ENCODE measurements at places on chromosomes 2 and 18.

DNA sequence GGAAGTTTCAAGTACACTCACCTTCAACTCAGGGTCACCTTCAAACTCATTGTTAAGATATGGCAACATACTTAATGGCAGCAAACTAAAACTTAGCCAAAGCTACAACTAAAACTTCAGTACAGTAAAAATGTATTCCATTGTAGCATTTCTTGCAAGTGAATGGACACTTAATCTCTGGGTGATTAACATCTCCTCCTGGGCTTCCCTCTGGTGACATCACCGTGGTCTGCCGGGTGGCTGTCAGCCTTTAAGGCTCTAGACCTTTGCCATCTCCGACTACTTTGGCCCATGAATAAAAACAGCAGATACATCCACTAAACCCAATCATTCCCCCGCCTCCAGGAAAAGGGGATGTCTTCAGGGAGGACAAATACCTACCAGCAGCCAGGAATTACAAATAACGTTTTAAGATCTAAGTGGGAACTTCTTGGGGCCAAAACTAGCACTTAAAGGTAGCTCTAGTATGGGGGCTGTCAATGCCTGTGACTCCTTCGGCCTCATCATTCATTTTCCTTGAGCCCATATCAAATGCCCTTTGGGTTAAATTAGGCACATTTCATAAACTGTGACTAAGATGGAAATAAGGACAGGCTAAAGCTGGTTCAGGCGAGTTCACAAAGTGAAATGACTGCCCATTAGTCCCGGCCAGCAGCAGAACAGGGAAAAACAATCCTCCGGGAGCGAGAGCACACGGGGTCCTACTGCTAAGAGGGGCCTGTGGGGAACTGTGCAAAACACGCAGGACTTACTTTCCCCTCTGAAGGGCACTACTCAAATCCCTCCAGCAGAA lies 1.1 kb downstream of the TFCP2L1 start:
- no peak for DNase-seq

DNA sequence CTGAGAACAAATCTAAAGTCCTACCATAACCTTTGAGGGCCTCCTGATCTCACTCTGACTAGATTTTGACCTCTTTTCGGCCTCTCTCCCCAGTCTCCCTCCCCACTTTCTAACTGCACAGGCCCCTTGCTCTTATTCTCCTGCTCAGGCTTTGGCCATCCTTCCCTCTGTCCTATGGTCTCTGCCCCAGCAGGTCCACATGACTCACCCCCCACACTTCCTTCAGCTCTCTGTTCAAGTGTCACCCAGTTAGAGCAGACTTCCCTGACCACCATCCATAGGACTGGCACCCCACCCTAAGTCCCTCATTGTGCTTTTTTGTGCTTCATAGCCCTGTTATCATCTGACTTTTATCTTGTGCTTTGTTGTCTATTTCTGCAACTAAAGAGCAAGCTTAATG lies 41.2 kb upstream of the NT5C1B start:
- no peak for DNase-seq

DNA sequence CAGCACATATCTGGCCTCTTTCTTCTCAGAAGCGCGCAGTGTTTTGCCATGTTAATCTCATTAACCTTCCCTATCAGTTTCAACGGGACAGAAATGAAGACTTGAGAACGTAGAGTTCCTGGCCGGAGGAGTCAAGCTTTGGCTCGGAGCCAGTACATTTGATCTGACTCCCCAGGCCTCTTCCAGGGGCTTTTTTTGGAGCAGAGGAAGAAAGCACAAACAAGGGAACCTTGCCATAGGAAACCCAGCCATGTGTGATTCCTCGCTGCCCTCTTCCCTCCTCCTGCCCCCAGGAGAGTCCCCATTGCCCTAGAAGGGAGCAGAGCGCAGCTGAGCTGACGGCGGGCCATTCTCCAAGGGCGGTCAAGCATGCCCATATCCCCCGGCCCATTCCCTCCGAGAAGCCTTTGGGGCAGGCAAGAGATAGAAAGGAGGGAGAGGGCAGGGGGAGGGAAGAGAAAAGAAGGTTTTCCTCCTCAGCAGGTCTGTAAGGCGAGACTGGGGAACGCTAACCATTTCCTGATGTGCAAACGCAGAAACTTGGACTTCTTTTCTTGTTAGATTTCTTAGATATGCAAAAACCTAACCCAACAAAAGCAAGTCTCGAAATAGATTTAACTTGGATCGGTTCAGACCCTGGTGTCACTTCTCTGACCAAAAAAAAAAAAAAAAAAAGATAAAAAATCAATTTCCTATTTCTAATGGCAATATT lies 63.7 kb upstream of the POU3F3 start:
- no peak for DNase-seq

GRCh38 chr2:198106621-198107385 lies 302.4 kb downstream of the PLCL1 start:
- DNase-seq, result no peak

DNA sequence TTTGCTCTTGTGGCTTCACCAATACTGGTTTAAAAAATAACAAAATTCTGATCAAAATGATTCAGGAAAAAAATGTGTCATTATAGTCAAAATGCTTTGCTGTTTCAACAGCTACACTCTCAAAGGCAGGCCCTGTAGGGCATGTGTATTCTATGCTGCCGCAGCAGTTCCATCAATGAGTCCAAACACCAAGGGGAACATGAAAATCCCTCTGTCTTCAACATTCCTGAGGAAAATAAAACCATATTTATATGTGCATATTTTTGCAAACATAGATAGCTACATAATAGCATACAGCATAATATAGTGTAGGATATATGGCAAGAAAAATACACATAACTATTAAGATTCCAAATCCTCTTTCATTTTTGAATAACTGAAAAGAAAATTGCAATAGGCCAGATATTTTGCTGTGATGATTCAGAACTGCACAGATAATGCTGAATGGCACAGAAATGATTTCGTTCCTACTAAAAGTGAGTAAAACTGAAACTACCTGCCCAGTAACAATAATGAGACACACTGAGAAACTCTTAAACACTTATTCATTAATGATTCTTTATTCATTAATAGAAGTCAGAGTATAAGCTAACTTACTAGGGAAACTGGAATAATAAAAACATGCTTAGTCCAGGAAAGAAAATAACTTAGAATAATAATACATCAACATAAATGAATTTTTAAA lies 343.8 kb downstream of the SUCLG1 start:
- DNase-seq, result no peak

DNA sequence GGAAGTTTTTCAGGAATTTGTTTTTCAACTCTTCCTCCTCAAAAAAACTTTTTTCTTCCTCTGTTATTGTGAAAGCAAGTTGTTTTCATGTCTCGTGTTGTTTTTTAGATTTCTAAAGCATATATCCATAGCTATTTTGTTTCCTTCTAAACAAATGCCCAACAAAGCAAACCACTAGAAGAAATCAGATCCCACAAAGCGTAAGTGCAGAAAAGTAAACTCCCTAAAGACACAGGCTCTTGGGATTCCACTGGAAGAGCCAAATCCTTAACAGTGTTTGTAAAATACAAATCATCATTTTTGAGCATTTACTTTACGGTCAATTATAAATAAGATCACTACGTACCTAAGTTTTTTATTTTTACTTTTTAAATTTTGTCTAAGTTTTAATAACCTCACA lies 21.7 kb upstream of the RIF1 start:
- DNase-seq, result no peak

GRCh38 chr2:118881490-118882129 lies 34.2 kb upstream of the EN1 start:
- peak; percentile 57 for DNase-seq

GRCh38 chr2:118185210-118186109 lies 97.2 kb downstream of the INSIG2 start:
- no peak for DNase-seq

DNA sequence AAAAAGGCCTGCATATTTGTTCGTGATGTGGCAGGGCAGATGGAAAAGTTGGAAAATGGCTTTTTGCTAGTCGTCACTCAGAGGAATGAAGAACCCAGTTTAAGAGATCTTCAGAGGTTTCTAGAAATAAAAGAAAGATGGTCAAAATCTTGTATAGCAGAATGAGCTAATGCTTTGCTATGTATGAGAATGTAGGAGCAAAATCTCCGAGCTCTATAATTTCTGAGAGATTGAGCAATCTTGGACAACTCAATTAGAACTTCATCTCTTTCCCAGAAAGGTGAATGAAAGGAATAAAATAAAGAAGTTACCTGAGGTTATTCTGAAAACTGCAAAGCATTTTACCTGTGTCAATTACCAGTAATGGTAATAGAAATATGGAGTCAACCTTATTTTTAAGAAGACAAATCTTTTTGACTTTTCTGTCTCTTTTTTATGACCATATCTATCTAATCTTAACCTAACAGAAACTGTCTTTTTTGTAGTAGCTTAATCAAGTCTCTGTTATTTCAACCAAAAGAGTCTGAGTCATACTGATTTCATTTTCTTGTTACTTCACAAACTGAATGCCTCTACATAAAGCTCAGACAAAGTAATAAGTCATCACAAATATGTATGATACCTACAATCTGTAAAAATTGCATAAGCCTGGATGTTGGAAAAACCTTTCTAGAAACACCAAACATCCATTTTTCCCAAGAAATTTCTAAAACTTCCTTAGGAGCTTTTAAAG lies 32.5 kb downstream of the CCDC68 start:
- no peak for DNase-seq

DNA sequence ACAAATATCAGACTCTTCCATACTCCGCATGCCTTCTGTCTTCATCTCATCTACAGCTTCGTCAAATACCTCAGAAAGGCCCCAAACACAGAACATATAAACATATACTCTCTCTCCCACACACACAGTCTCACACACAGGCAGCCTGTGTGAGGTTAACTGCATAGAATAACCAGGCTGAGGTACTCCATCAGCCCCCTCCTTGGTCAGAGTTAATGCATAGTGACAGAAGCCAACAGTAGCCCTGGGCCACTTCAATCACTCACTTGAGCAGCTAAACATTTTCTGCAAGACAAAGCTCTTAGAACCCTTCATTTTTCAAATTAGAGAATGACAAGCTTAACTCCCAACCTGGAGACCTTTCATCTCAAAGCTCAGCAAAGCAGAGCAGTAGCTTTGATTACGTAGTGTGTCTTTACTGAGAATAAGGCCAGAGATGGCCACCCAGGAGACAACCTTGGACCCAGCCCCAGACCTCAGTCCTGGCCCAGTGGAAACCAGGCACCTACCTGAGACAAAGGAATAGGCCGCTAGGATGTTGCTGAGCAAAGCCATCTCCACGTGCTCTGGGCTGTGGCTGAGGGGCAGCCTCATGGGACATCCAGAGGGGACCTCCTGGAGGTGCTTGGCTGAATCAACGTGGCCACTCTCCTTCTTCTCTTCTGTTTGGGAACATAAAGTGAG lies 43.0 kb downstream of the EVA1A start:
- no peak for DNase-seq

DNA sequence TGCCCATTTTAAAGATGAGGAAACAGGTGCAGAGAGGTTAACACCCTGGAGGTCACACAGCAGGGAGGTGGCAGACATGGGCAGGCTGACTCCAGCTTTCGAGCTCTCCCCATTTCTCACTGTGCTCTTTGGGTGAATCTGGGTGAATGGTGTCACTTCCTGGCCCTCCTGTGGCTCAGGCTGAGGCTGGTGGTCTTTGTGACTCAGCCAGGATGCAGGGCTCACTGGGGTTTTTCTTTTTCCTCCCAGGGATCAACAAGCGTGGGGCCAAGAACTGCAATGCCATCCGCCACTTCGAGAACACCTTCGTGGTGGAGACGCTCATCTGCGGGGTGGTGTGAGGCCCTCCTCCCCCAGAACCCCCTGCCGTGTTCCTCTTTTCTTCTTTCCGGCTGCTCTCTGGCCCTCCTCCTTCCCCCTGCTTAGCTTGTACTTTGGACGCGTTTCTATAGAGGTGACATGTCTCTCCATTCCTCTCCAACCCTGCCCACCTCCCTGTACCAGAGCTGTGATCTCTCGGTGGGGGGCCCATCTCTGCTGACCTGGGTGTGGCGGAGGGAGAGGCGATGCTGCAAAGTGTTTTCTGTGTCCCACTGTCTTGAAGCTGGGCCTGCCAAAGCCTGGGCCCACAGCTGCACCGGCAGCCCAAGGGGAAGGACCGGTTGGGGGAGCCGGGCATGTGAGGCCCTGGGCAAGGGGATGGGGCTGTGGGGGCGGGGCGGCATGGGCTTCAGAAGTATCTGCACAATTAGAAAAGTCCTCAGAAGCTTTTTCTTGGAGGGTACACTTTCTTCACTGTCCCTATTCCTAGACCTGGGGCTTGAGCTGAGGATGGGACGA lies 13.2 kb downstream of the ITM2C start:
- peak; percentile 89 for DNase-seq

DNA sequence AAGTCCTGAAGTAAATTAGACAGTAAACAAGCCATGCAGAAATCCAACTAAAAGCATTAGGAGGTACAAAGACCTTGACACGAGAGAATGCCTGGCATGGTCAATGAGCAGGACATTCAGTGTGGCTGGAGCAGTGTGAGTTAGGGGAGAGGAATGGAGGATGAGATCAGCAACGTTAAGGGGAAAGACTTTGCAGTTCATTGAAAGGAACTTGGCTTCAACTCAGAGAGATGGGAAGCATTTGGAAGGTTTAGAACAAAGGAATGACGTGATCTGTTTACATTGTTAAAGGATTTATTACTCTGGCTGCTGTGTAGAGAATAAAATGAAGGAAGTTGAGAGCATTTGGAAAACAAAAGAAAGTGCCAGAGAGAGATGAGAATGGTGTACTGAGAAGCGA lies 621.3 kb downstream of the XIRP2 start:
- no peak for DNase-seq

- DNase-seq, result no peak
These were observed 186.4 kb downstream of the VAPA start for GRCh38 chr18:10100196-10100595.

DNA sequence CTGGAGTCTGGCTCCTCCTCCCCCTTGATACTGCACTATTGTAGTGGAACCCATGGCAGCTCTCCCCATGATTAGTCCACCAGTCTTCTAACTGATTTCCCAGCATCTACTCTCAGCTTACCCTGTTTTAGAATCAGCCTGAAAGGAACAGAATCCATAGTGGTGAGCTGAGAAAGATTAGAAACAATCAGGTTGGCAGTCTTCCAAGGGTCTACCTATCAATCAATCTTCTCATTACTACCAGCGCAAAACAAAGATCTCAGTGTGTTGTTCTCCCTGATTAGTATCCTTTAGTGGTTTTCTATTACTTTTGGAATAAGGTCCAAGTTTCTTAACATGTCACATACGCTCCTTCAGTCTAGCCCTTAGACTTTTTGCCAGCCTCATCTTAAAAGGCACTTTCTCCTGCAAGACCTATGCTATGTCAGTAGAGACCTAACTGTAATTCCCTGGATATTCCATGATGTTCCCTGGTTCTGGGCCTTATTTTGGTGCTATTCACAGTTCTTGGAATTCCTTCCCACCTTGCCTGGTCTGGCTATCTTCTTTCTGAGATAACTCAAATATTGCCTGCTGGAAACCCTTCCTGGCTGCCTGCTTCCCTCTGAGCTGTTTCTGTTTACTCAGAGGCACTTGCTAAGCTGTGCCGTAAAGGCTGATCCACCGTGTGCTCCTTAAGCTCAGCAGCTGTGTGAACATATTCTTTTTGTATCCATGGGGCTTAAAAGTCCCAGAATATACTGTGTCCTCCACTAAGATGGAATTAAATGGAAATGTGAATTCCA lies 32.6 kb downstream of the LAMA3 start:
- DNase-seq, result no peak

DNA sequence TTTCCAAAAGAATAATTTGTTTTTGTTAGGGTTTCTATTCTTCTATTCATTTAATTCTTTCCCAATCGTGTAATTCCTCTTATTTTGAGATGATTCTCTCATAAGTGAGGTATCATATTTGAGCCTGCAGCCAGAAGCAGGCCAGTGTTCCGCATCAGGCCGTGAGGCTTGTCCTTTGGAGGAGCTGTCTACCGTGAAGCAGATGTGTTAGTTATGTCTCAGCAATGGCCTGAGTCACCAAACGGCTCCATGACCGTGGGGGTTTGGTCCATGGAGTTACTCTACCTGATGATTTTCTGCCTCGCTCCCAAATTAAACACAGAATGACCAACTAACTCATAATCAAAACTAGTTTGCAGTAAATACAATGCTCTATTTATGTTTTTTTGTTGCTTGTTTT lies 64.2 kb upstream of the TMEM87B start:
- no peak for DNase-seq

Measured in T-helper 2 cell (primary cell).